ENCODE measurements at places on chromosomes 2 and 18. TPM values are rescaled to one million over a fixed set of nuclear protein-coding genes. Genes with fewer than 3 reads are reported as not detected.

The WDR35 gene
- 2.9 TPM for total RNA-seq

The MZT2B gene
- 486 TPM for total RNA-seq

The CYP1B1 gene
- 2.3 TPM for total RNA-seq

The HOXD3 gene
- total RNA-seq, result not detected

The DRC1 gene
- not detected for total RNA-seq

The SLC4A3 gene
- not detected for total RNA-seq

The TMEM182 gene
- total RNA-seq, result 3.1 TPM

The SS18 gene
- 64.5 TPM for total RNA-seq

- peaks cover 13% of the 10 kb centered on the region for H3K27me3 ChIP-seq
- DNase-seq, result no peak
- no peak overlapping the region for H3K4me3 ChIP-seq
- H3K4me1 ChIP-seq, result no peaks in the 10 kb centered on the region
- no peak overlapping the region for H3K27ac ChIP-seq
- no peaks in the 10 kb centered on the region for H3K36me3 ChIP-seq
These were observed 87.2 kb upstream of the ZNF532 start for GRCh38 chr18:58777471-58777870.

- no peaks in the 10 kb centered on the region for H3K36me3 ChIP-seq
- H3K27ac ChIP-seq, result peak overlapping the region; percentile 65
- H3K27me3 ChIP-seq, result no peaks in the 10 kb centered on the region
- peaks cover 69% of the 10 kb centered on the region for H3K4me1 ChIP-seq
These were observed 166.9 kb upstream of the KLF7 start for GRCh38 chr2:207332480-207333212.

- no peak overlapping the region for H3K4me3 ChIP-seq
- H3K27me3 ChIP-seq, result peaks cover 2% of the 10 kb centered on the region
- DNase-seq, result no peak
- H3K4me1 ChIP-seq, result no peaks in the 10 kb centered on the region
- no peak overlapping the region for H3K27ac ChIP-seq
- H3K36me3 ChIP-seq, result no peaks in the 10 kb centered on the region
These were observed 20.8 kb downstream of the SLC38A11 start for GRCh38 chr2:164934401-164935117.

DNA sequence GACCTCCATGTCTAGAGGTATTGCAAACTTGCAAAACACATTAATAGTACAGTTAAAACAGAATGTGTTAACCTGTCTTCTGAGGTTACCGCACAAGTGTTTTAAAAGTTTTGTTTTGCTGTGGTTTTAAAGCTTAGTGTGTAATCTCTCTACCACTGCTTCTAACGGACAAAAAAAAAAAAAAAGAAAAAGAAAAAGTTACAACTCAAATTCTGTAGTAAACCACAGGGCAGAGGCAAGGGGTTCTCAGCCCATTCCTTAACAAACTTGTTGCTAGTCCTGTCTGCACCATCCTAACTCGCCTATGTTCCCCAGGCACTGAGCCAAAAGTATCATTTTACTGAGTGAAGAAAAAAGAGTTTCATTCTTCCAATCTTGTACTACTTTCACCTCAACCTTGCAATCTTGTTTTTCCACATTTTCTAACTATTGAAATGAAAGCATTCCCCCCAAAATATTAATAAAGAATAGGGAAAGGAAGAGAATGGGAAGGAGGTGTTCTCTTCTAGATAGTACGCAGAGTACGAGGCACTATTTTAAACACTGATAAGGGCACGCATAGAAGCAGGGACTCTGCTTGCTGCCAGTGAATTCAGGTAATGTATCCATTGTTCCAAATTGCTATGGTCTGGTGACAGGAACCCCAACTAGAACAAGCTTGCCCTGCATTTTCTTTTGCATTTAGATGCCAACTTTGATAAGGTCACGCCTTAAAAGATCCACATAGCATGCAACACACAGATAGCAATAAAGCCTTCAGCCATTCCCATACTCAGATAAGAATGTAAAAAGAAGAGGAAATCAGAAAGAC lies 47.1 kb downstream of the IKZF2 start:
- H3K27ac ChIP-seq, result peak overlapping the region; percentile 46
- no peaks in the 10 kb centered on the region for H3K27me3 ChIP-seq
- DNase-seq, result no peak
- peaks cover 17% of the 10 kb centered on the region for H3K36me3 ChIP-seq

DNA sequence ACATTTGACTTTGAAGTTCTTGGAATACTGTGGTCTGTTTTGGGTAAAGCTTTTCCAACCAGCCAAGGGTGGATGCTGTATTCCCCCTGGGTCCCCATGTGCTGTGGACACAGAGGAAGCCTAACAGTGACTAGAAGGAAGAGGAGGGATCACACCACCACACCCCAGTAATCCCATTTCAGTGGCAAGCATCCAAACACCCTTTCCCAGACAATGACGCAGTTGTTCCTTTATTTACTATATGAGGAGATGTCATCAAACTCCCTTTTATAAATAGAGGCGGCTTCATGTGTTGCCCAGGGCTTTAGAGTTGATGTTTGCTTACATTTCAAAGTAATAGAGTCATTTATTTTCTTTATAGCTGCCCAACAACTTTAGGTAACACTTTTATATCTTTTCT lies 959.4 kb upstream of the GYPC start:
- DNase-seq, result no peak
- no peak overlapping the region for H3K4me3 ChIP-seq
- no peak overlapping the region for H3K27ac ChIP-seq
- no peaks in the 10 kb centered on the region for H3K36me3 ChIP-seq
- H3K27me3 ChIP-seq, result no peaks in the 10 kb centered on the region

DNA sequence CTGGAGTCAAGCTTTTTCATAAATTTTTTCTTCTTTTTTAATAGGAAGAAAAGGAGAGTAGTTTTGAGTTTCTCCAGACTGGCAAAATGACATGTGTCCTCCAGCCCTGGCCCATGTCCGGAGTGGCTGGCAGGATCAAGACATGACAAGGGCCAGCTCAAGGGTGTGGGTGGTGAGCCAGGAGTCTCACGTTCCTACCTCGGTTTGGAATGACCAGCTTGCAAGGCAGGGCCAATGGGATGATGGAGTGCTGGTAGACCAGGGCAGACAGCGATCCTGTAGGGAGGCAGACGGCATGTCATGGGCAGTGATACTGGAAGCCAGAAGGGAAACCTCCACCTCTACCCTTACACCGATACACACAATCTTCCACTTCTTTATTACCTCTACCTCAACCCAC lies 190.6 kb downstream of the TNS1 start:
- H3K4me1 ChIP-seq, result no peaks in the 10 kb centered on the region
- no peak overlapping the region for H3K27ac ChIP-seq
- H3K36me3 ChIP-seq, result peaks cover 13% of the 10 kb centered on the region
- no peaks in the 10 kb centered on the region for H3K27me3 ChIP-seq

DNA sequence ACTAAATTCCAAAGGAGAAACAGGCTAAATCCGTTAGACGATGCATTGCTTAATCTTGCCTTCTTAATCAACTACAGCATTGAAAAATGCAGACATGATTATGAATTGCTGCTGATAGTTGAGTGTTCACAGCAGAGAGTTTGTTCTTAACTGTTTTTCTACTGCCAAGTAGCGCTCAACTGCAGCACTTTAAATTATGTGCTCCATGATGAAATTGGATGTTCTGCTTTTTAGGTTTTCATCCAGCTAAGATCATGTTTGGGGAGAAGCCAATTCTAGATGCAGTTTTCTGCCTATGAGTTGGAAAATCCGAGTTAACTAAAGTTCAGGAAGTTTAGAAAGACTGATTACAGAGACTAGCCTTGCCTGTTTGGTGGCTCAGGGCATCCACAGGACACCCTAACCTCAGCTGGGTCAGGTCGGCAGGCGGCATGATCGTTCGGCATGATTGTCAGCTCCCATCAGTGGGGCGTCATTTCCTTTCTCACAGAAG lies 119.4 kb upstream of the PIEZO2 start:
- DNase-seq, result no peak
- H3K27ac ChIP-seq, result no peak overlapping the region
- H3K4me3 ChIP-seq, result no peak overlapping the region
- H3K36me3 ChIP-seq, result no peaks in the 10 kb centered on the region
- H3K27me3 ChIP-seq, result no peaks in the 10 kb centered on the region
- no peaks in the 10 kb centered on the region for H3K4me1 ChIP-seq

- H3K27me3 ChIP-seq, result peaks cover 16% of the 10 kb centered on the region
- no peak overlapping the region for H3K4me3 ChIP-seq
- H3K27ac ChIP-seq, result no peak overlapping the region
- peak; percentile 64 for DNase-seq
These were observed 112.9 kb upstream of the ATP8B1 start for GRCh38 chr18:57915865-57916582.

DNA sequence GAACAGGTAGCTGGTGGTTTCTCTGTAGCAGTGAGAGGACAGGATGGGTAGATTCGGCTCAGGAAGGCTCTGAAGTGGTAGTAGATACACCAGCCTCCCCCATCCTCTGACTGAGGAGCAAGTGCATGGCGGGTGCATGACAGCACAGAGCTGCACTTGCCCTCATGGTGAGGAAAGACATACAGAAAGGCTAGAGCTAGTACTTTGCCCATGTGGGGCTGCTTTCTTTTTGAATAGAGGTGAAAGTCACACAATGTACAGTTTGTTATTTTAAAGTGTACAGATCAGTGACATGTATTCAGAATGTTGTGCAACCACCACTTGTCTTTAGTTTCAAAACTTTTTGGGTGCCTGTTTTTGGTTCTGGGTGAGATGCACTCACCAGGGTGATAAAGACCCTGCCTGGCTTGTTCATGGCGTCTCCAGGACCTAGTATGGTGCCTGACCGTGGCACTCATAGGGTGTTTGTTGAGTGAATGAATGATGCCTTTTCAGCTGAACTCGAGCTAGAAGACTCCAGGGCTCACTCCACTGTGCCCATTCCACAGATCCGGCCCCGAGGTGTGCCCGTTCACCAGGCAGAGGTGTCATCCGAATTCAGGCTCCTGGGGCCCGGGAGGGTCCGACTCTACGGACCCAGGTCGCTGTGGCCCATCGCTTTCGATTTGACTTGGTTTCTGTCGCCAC lies 421 bp upstream of the VAMP5 start:
- H3K36me3 ChIP-seq, result peaks cover 26% of the 10 kb centered on the region
- H3K27me3 ChIP-seq, result no peaks in the 10 kb centered on the region
- H3K27ac ChIP-seq, result peak overlapping the region; percentile 91
- DNase-seq, result peak; percentile 59
- H3K4me3 ChIP-seq, result peak overlapping the region; percentile 87

DNA sequence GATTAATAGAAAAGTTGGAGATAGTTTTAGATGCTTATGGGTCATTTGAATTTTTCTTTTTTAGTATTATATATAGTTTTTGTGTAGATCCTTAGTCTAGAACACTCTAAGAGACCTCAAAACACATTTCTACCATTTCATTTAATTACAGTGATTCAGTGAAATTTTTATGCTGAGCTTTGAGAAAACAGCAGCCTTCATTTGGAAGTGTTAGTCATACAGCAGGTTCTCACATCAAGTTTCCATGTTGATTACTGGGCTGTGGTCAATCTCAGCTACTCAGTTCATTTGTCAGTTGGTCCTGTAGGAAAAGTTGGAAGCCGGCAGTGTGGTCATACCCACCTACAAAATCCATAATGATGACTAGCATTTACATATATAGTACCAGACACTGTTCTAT lies 37.9 kb downstream of the MAP3K19 start:
- peaks cover 8% of the 10 kb centered on the region for H3K27me3 ChIP-seq
- H3K4me3 ChIP-seq, result no peak overlapping the region
- no peak overlapping the region for H3K27ac ChIP-seq
- H3K36me3 ChIP-seq, result no peaks in the 10 kb centered on the region
- peaks cover 2% of the 10 kb centered on the region for H3K4me1 ChIP-seq

GRCh38 chr2:136008205-136008865 lies 22.9 kb upstream of the DARS1 start:
- H3K4me3 ChIP-seq, result peak overlapping the region; percentile 53
- H3K4me1 ChIP-seq, result peaks cover 63% of the 10 kb centered on the region
- DNase-seq, result peak; percentile 90

GRCh38 chr2:33526921-33527320 lies 50.5 kb downstream of the RASGRP3 start:
- no peak overlapping the region for H3K4me3 ChIP-seq
- H3K36me3 ChIP-seq, result peaks cover 6% of the 10 kb centered on the region
- H3K4me1 ChIP-seq, result peaks cover 15% of the 10 kb centered on the region
- DNase-seq, result no peak
- no peaks in the 10 kb centered on the region for H3K27me3 ChIP-seq

- no peaks in the 10 kb centered on the region for H3K36me3 ChIP-seq
- H3K4me3 ChIP-seq, result no peak overlapping the region
- H3K27ac ChIP-seq, result no peak overlapping the region
- no peaks in the 10 kb centered on the region for H3K4me1 ChIP-seq
- DNase-seq, result no peak
These were observed 183.0 kb downstream of the TCF4 start for GRCh38 chr18:55404832-55405465.

GRCh38 chr2:160294889-160295288 lies 94.8 kb upstream of the ITGB6 start:
- no peak overlapping the region for H3K27ac ChIP-seq
- H3K36me3 ChIP-seq, result peaks cover 80% of the 10 kb centered on the region
- peaks cover 42% of the 10 kb centered on the region for H3K4me1 ChIP-seq

DNA sequence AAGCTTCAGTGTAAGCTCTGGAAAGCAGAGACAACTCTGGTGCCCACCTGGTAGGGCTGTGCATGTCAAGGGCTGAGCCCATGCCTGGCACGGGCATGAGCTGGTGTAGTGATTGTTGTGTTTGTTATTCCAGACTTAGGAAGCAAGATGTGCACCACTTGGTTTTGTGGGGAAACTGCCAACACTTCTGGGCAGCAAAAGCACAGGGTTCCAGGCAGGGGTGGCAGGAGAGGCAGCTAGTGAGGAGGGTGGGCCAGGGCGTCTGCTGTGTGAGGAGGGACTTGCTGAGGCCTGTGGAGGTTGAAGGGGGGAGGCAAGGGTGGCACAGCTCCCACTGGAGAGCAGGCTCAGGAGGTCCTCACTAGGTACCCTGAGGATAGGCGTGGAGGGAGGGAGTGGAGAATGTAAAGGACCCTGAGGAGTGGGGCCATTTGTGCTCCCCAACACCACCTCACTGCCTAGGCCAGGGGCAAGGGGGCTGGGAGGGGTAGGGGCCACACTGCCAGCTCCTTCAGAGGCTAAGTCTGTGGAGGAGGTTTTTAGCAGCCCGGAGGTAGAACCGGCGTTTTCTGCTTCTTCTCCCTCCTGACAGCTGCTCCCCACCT lies 104.0 kb upstream of the POU3F3 start:
- H3K4me3 ChIP-seq, result no peak overlapping the region
- no peaks in the 10 kb centered on the region for H3K36me3 ChIP-seq
- no peaks in the 10 kb centered on the region for H3K4me1 ChIP-seq
- H3K27ac ChIP-seq, result no peak overlapping the region

DNA sequence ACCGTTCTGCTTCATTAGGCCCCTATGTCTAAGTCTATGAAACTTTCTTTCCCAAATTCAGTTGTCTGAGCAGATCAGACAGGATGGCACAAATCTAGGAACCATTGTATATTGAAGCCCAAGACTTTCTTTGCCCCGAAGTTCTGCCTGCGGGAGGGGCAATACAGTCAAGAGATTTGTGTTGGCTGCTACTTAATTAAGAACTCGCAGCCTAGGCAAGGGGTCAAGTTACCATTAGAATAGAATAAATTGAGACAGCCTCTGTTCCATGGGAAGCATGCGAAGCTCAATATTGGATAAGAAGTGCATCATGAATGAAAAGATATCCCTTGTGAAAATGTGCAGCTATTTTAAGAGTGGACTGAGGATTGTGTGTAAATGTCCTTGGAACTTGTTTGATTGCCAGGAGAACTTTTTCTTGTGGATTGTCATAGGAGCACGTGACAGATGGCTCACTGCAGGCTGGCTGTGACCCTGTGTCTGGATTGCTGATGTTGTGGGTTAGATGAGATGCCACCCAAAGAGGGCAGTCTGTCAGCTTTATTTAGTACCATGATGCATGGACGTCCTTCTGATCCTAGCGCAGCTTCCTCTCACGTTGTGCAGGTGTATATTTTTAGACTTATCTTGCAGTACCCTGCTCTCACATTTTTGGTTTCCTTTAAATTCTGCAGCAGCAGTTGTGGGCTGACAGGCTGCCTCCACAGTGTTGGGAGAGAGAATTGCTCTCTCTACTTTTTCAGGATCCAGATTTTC lies 30.9 kb downstream of the HAUS1 start:
- no peaks in the 10 kb centered on the region for H3K27me3 ChIP-seq
- peaks cover 2% of the 10 kb centered on the region for H3K36me3 ChIP-seq
- no peak overlapping the region for H3K4me3 ChIP-seq
- no peak overlapping the region for H3K27ac ChIP-seq
- DNase-seq, result no peak
